ENCODE measurements at places on chromosomes 4 and X.

DNA sequence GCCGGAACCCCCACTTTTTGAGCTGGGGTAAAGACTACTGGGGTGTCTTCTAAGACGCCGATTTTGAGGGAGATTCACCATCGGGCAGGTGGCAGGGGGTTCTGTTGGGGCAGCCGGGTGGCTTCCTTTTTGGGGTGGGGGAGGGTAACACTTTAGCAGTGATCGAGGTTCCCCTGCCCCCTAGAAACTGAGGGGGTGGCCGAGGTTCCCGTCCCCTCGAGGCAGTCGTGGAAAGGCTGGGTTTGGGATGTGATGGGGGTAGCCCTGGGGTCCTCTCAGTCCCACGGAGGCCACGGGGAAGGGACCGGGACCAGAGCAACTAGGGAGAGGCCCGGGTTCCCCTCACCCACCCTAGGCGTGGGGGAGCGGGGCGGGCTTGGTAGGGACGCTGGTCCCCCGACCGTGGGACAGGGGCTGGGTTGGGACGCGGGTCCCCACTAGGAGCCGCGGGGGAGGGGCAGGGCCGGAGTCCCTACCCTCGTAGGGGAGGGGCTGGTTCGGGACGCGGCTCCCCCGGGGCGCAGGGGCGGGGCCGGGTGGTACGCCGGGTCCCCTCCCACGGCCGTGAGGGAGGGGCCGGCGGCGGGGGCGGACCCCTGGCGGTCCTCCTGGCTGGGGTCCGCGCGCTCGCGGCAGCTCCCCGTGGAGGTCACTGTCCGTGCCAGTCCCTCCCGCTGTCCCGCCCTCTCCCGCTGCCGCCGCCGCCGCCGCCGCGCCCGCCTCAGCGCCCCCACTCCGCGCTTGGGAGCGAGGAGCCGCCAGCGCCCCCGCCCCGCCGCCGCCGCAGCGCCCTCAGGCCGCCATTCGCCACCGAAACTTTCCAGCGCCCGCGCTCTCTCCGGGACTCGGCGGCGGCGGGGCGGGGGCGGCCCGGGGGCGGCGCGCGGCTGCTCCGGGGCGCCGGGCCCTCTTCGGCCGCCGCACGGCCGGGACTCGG lies at the start of gene TBL1X:
Gene TBL1X, plus strand, starts transcription at position 624 of the 937 bp plus-strand sequence. CDS start 188,529 bp downstream, outside the sequence.
- no peak for DNase-seq

- no peak for DNase-seq
Measured at GRCh38 chrX:6729626-6730025, 194.7 kb upstream of the VCX3A start.

DNA sequence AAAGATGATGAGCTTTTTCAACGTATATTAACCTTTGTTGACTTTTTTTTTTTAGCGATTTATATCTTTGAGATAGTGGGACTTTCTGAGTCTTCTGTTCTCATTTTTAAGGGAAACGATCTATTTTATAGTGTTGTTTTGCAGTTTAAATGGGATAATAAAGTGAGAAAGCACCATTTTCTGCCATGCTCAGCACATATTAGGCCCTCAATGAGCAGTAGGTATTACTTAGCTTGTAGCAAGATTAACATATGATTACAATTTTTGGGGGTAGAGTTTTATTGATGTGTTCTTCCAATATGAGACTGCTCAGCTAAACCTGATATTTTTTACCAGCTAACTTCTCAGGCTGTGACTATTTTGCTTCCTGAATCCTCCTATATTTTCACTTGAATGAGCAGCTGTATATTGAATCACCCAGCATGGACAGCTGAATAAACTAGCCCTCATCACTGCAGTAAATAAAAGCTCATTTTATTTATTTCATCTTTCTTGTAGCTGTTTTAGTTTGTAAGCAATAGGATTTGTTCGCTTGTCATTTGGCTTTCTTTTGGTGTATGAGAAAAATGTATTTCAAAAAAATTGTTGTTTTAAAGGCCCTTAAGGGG lies 43.7 kb downstream of the UGT8 start:
- DNase-seq: no peak

DNA sequence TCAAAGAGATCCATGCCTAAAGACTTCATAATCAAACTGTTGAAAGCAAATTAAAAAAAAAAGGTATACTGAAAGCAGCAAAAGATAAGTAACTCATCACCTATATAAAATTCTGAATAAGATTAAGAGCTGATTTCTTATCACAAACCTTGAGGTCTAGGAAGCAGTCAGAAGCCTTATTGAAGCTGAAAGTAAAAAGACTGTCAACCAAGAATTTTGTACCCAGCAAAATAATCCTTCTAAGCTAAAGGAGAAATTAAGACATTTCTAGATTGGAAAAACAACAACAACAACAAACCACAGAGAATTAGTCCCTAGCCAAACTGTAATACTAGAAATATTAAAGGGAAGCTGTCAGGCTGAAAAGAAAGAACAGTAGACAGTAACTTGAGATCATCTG lies 622.9 kb downstream of the PCDH7 start:
- no peak for DNase-seq

- no peak for DNase-seq
Measured at GRCh38 chr4:81773557-81773956, 301.9 kb upstream of the RASGEF1B start.

DNA sequence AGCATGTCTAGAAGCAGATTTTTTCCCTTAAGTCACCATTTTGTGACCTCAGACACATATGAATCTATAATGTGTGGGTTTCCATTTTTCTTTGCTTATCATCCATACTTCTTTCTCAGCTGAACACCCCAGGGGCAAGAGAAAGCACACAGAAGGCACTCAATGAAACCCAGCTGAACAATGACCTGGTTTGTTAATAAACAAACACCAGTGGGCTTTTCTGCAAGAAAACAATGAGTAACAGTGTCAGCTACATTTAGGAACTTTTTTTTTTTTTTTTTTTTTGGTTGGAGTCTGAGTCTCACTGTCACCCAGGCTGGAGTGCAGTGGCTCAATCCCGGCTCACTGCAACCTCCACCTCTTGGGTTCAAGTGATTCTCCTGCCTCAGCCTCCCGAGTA lies 40.7 kb upstream of the KLF3 start:
- DNase-seq: no peak

DNA sequence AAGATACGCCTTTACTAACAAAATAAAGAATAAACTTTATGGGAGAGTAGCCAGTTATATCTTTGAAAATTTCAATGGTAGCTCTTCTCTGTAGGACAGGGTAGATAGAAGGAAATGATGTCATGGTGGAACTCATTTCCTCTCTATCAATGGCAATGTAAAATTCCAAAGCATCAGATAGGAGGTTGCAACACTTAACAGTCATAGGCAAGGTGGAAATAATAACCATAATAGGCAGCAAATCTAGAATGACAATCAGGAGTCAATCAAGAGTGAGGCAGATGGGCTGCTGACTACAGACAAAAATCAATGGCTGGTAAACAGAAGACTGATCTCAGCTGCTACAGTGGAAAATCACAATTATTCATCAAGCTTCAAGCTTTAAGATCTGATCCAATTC lies 53.9 kb upstream of the TET2 start:
- DNase-seq: no peak

Data from left renal pelvis (tissue), 4 donors.